Esophagus muscularis mucosa (tissue), 4 donors: ENCODE measurements at places on chromosomes 16 and 17. TPM values are rescaled to one million over a fixed set of nuclear protein-coding genes. Genes with fewer than 3 reads are reported as not detected.

- no peak for DNase-seq
These were observed 28.5 kb upstream of the KDM8 start for GRCh38 chr16:27174798-27175197.

DNA sequence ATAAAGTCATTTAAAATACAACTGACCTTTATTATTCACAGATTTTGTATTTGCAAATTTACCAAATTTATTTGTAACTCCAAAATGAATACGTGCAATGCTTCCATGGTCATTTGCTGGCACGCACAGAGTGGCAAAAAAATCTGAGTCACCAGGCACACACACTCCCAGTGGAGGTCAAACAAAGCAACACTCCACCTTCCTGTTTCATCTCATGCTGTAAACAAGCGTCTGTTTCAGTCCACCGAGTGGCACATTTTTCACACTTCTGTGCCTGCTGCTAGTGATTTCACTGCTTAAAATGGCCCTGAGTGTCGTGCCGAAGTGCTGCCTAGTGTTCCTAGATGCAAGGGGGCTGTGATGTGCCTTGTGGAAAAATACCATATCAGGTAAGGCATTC, 17.8 kb upstream of the ITGAE start:
- DNase-seq: no peak

OR3A2 gene
- not detected for total RNA-seq

ZNF689 gene
- total RNA-seq: 14.2 TPM

ALOXE3 gene
- not detected for total RNA-seq
